ENCODE measurements at places on chromosomes 3 and 15.

GRCh38 chr3:16944356-16944755, 59.6 kb downstream of the PLCL2 start:
- no peak for DNase-seq

DNA sequence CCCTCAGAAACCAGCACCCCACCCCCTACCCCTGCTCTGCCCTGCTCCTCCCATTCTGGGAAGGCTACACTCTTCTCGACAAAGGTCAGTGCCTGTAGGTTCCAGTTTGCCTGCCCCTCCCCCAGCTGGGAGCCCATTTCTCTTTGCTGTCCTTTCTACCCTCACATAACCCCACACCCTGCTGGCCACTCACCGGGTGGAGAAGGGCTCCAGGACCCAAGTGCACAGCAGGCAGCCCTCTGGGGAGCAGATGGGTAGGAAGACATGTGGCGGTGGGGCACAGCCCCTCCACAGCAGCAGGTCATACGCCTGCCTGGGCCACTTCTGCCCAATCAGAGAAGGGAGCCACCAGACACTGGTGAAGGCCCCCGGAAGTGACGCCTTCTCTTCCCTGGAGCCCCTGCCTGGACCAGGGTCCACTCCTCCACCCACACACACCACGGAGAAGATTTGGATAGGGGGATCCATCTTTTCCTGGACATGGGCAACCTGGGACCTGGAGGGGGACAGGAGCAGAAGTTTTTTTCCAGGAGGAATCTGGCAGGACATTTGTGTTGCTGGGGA, at the start of gene THPO:
Gene THPO (minus strand): TSS at position 326 of the 564 bp plus-strand sequence. CDS start 1,948 bp downstream, outside the sequence.
- DNase-seq: no peak

DNA sequence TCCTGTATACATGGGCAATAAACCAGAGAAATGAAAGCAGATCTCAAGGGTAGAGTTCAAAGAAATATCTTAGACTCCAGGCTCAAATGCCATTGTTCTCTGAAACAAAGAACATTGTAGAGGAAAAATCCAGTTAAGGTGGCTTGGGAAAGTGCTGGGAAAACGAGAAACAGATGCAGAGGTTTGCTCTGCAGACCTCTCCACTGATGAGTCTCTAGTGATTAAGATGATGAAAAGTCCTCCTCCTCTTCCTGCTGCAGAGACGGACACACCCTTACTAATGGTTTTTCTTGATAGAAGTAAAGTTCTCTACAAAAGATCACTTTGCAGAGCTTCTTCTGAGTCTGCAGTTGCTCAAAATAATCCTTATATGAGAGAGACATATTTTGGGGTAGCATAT, 264.7 kb downstream of the GABRG3 start:
- no peak for DNase-seq

GRCh38 chr3:36165509-36166290, 214.6 kb upstream of the STAC start:
- DNase-seq: no peak

DNA sequence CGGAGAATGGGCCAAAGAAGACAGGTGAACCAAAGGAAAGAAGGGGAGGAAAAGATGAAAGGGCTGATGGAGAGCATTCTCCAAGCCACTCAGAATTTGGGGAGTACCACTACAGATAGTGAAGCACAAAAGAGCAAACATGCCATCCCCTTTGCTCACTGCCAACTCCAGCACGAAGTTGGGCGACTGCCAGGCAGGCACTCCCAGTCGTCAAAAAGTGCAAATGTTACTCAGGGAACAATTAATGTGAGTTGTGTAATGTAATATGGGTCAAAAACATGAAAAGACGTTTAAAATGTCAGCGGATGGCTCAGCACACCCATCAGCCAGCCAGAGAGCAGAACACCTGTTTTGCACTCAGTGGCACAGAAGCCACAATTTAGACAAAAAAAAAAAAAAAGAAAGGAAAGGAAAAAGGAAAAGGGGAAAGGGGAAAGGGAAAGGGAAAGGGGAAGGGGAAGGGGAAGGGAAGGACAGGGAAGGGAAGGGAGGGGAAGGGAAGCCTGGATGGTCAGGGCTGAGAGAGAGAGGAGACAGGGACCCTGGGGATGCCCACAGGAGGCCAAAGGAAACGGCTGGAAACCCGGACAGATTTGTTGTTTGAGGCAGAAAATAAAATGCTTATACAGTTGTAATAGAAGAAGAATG, 82.7 kb downstream of the COL8A1 start:
- DNase-seq: no peak
